ENCODE measurements at places on chromosomes 6 and 20. TPM values are rescaled to one million over a fixed set of nuclear protein-coding genes. Genes with fewer than 3 reads are reported as not detected.

Gene BCLAF1
- 103 TPM for total RNA-seq

Gene RCAN2
- 1.5 TPM for total RNA-seq

Gene FOXA2
- 1.00 TPM for total RNA-seq

Gene MRAP2
- 4.9 TPM for total RNA-seq

Gene NQO2
- 36.1 TPM for total RNA-seq

Gene SLC4A11
- 0.75 TPM for total RNA-seq
